ENCODE measurements at places on chromosomes 1 and 21.

GRCh38 chr1:70288166-70288565 is 66.4 kb downstream of the ANKRD13C start:
- no peak for DNase-seq

DNA sequence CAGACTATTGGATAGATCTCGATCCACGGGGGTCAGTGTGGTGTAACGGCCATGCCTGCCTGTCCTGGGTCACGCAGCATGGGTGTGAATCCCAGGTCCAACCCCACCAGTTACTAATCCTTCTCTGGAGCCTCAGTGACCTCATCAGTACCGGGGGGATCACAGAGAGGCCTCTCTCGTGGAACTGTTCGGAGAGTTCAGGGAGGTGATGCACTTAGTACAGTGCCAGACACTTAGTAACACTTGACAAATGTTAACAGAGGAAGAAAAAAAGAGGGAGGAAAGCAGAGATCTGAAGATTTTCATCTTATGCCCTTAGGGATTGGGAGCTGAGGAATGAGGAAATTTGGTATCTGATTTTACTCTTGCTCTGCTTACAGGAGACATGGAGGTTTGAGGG is 2.9 kb downstream of the ABCA4 start:
- no peak for DNase-seq

DNA sequence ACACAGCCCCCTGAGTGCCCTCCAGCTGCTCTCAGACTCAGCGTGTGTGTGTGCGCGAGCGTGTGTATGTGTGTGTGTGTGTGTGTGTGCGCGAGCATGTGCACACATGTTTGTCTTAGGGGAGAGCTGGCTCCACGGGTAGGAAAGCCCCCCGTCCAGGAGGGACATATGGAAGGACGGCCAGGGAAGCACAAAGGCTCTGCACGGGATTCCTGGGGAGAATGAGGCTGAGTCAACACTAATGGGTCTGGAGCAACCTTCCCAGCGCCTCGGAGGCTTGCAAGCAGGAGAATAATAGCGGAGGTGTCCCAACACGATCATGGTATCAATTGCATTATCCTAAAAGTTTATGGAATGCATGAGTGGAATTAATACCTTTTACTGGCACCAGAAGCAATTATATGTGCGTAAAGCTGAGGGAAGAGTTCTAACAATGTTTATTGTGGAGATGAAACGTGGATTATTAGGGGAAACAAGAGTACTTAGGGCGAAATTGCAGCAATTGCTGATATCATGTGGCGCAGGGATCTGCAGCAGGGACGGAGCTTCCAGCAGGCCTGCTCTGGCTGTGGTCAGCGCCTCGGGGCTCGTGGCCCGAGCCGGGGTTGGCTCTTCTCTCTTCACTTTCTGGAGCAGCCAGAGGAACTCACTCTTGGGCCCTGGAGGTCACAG is 40.3 kb upstream of the CCDC27 start:
- DNase-seq: no peak

DNA sequence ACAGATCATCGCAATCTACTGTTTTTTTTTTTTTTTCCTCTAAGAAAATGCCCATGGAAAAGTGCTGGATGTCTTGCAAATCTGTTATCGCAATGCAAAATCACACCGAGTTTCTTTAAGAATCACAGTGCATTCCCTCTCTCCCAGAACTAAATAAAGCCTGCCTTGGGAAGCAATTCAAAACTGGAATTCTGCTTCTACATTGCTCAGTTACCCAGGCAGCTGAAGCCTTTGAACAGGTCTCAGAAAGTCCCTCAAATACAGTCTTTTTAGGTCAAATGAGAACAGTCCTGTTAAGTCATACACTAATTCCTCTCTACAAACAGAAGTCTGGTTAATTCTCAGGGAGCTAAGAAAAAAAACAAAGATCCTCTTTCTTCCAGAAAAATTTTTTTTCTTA is 46.3 kb downstream of the SLC30A10 start:
- no peak for DNase-seq

DNA sequence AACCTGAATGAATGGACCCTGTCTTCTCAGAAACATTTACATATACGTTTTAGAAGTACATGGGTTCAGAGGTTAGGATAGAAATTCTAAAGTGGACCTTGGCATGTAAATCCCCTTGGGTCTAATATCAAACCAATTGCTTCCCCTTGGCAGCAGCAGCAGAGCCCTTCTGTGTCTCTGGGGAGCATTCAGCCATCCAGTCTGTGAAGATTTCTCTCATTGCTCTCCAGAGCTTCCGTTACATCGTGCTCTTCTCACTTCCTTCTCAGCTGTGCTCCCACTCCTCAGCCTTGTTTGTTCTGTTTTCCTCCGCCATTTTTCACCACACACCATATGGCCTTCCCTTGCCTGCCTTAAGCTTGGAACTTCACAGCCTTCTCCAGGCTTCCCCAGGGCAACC is 61.5 kb upstream of the ATP1B1 start:
- no peak for DNase-seq

- no peak for DNase-seq
Observed at GRCh38 chr1:31762726-31763670, 1.1 kb downstream of the ADGRB2 start.

DNA sequence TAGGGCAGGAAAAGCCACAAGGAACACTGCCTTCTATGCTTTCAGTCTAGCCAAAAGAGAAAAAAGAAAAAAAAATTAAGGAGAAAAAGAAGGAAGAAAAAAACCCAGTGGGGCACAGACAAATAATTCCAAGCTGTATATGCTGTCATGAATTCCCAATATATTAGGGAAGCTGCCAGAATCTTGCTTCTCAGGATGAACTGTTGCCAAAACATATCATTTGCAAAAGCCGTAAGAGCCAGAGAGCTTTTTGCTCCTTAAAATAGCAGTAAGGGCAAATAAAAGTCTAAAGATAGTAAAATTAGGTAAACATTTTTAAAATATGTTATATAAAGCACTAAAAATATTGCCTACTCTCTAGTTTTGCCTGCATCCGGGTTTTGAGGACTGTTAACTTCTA is 52.1 kb downstream of the PGM1 start:
- no peak for DNase-seq

GRCh38 chr1:39898648-39899603 is 2.8 kb downstream of the MYCL start:
- no peak for DNase-seq

- DNase-seq: no peak
Observed at GRCh38 chr1:102693345-102693744, 415.0 kb downstream of the COL11A1 start.

GRCh38 chr1:202857136-202857610 is 31.8 kb downstream of the RABIF start:
- no peak for DNase-seq

- no peak for DNase-seq
Observed at GRCh38 chr1:214917081-214917635, 165.4 kb upstream of the KCNK2 start.

DNA sequence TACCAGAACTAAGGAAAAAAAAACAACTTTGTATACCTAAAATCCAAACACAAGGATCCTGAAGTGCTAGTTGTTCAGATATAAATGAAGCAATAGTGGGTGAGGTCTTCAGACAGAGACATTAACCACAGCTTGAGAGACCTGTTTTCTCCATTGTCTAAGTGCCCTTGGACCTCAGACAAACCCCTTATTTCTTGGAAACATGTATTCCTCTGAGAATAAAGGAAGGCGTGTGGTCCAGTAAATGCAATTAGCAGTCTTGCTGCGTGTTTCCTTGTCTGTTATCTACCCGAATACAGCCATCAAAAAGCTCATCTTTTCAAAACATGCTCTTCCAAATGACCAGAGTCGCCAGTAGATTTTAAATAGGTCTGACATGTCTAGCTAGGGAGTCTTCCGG is 291.1 kb upstream of the NFIA start:
- no peak for DNase-seq

GRCh38 chr21:19731251-19731650 is 1267.0 kb upstream of the NCAM2 start:
- no peak for DNase-seq

GRCh38 chr21:42229676-42230075 is 10.7 kb downstream of the ABCG1 start:
- no peak for DNase-seq

DNA sequence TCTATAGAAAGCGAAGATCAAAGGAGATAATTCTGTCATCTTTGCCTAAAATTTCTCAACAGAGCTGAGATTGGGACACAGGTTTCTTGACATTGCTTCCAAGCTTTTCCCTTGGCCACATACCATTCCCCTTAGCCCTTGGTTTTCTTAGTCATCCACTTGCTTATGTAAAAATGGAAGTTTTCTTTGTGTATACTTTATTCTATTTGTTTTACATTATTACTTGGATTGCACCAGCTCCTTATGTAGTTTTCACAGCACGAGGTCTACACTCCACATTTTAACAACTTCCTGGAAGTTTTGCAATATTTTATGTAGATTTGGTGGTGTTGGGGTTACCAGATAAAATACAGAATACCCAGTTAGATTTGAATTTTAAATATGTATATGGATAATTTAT is 129.8 kb downstream of the PLA2G4A start:
- no peak for DNase-seq

GRCh38 chr1:95437011-95437410 is 203.0 kb downstream of the RWDD3 start:
- no peak for DNase-seq

DNA sequence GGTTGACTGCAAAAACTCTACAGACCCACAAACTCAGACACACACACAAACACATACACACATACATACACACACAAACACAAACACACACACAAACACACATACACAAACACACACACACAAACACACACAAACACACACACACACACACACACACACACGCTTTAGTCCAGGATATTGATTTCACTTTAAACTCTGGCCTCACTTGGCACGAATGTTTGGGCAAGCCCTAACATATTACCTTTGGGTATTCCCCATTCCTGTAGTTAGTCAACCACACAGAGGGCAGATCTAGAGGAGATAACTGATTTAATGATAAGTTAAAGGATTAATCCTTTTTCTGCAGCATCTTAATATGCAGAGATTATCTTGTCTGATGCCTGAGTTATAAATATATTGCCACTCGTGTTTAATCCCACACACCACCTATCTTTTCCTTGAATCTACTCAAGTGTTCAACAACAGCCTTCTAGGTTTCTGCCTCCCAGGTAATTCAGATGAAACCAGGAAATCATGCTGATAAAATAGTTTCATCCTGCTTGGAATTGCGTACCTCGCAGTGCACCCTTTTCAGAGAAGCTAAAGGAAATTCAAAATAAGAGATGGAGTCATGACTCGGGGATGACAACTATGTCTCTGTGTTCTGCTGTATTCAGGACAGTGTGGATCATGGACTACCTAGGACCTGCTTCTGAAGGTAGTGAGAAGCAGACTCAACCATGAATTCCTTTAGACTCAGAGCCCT is 14.5 kb upstream of the RUNX1 start:
- DNase-seq: no peak

- peak; percentile 77 for DNase-seq
Observed at GRCh38 chr1:110495926-110496600, 22.9 kb downstream of the KCNA10 start.

DNA sequence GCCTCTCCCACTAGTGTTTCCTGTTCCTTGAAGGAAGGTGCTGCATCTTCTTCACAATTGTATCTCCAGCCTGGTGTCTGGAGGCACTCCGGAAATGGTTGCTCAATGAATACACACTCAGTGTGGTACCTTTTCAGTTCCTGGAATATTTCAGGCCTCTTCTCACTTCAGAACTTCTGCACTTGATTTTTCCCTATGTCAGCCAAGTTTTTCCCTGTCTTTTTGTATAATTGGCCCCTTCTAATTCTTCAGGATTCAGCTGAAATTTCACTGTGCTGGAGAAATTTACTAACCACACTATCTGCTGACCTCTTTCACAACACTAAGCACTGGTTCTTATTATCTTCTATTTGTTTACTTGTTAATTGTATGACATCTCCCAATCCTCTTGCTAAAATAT is 61.2 kb upstream of the MAP10 start:
- no peak for DNase-seq

- no peak for DNase-seq
Observed at GRCh38 chr1:12232221-12232620, 2.4 kb downstream of the VPS13D start.

GRCh38 chr1:21550866-21551475 is 41.7 kb downstream of the ALPL start:
- DNase-seq: no peak

GRCh38 chr1:206583707-206584648 is 28.3 kb downstream of the EIF2D start:
- DNase-seq: peak; percentile 80

GRCh38 chr1:114510274-114511031 is 550 bp downstream of the TRIM33 start:
- DNase-seq: peak; percentile 73

DNA sequence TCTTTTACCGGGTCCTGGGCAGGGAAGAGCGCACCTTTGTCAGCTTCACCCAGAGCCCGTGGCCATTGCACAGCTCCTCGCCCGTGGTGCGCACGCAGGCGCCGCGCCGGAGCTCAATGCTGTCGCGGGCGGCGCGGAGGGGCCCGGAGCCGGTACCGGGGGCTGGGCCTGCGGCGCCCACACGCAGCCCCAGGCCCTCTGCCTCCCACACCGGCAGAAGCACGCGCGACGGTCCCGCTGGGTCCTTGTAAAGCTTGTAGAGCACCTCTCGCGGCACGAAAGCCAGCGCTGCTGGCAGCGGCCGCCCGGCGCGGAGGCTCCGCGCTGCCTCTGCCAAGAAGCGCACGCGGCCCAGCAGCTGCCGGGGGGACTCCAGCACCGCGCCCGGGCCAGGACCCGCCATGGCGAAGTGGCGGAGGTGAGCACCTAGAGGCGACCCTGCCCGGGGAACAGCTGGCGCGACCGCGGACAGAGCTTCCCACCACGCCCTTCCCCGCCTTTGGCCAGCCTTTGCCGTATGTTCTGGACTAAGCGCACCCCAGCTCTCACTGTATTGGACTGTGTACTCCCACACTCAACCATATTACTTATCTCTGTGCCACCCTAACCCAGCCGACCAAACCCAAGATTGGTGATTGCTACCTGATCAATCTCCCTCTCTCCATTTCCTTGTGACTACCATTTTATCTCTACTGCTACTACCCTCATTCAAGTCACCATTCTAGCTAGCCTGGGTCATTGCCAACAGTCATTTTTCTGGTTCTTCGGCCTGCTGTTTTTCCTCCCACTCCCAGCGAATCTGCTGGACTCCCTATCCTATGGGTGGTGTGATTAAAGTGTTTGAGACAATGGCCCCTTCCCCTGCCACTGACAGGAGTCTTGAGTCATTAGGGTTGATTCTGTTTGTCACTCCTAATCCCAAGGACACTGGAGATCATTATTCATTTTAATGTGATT is at the start of gene HECTD3:
TSS of gene HECTD3 (minus strand) at position 470 of the 957 bp plus-strand sequence. CDS start at position 403, 67 bp downstream.
- DNase-seq: peak; percentile 86
